Fibroblast of skin of scalp (primary cell): ENCODE measurements at places on chromosomes 13 and 19.

DNA sequence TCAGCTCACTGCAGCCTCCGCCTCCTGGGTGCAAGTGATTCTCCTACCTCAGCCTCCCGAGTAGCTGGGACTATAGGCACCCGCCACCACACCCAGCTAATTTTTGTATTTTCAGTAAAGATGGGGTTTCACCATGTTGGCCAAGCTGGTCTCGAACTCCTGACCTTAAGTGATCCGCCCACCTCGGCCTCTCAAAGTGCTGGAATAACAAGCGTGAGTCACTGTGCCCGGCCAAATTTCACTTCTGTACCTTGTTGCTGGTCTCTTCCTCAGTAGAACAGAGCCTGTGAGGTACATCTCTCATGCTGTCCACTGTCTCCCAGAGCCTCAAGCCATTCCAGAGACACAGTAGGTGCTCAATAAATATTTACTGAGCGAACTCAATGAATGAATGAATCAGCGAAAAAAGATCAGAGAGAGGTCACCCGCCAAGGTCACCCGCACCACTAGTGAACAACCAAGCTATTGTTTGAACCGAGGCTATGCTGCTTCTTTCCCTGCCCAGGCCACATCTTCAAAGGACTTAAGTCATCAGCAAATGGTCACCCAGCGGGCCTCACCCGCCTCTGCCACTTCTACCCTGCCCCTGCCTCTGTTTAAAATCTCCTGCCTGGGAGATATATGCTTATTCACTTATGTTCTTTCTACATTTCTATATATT, 9.3 kb downstream of the TMEM143 start:
- no peak for DNase-seq

GRCh38 chr19:14333101-14333871, 48.0 kb upstream of the ADGRE5 start:
- peak; percentile 43 for DNase-seq

- DNase-seq: no peak
Observed at GRCh38 chr19:15456871-15457700, 7.3 kb downstream of the RASAL3 start.

DNA sequence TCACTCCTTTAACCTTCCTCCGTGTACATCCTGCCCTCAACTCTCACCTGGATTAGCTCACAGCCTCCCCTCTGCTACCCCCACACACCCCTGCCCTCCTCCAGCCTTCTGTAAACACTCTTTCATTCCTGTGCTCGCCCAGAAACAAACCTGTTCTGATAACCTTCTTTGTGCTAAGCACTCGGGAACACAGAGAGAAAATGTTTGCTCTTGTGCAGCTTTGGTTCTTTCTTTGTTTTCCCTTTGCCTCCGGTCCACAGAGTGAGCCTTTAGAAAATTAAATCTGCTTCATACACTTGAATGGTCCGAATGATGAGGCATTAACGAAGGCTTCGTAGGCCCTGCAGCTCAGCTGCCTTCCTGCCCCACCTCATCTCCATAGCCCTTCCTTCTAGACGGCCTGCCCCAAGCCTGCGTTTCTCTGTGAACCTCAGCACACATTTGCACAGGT, 6.6 kb upstream of the ZDHHC20 start:
- DNase-seq: no peak

GRCh38 chr19:8631425-8631819, 989 bp downstream of the NFILZ start:
- DNase-seq: peak; percentile 97

- no peak for DNase-seq
Observed at GRCh38 chr13:110102053-110102452, 204.9 kb downstream of the COL4A1 start.

DNA sequence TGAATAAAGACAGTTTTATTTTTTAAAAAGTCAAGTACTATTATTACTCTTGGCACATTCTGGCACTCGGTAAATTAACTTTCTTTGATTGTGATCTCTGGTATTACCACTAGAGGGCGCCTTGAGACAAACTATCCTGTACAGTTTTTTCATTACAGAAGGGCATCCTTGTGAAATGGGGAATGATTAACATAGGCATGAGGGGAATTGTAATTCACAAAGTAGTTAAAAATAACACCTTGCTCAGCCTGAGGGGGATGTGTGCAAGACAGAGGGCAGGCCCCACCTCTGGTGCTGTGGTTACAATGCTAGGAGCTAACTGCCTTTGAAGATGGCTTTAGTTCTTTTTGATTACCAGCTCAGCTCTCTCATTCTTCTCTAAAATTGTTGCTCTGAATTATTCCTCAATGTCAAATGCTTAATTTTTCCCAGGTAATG, 24.2 kb upstream of the C1QTNF9B start:
- peak; percentile 70 for DNase-seq

DNA sequence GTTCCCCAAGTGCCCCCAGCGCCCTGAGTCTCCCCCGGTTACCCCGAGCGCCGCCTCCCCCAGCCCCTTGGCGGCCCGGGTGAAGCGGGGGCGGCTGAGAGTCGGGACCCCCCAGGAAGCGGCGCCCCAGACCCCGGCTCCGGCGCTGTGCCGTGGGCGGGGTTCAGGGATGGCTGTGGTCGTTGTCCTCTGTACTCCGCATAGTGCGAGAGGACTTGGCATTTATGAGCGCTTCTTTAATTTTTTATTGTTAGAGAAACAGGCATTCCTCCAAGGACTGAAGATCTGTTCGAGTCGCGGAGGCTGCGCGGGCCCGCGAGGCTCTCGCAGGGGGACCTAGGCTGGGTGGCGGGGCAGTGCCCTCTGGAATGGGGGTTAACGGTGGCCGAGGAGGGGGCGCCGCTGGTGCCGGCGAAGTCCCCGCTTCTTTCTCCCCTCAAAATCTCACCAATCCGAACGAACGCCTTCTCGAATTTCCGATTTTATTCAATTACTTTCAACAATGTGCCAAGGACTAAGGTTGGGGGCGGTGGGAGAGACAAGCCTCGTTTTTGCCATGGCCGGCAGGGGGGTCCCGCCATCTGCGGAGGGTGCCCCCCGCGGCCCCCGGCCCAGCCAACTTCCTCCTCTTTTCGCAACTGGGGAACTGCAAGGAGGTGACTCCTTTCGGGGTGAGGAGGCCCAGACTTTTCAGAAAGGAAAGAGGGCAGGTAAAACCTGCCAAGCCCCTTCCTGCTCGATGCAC, 596 bp upstream of the GJB2 start:
- no peak for DNase-seq

- DNase-seq: peak; percentile 60
Observed at GRCh38 chr13:42041684-42042035, 6.8 kb upstream of the DGKH start.

DNA sequence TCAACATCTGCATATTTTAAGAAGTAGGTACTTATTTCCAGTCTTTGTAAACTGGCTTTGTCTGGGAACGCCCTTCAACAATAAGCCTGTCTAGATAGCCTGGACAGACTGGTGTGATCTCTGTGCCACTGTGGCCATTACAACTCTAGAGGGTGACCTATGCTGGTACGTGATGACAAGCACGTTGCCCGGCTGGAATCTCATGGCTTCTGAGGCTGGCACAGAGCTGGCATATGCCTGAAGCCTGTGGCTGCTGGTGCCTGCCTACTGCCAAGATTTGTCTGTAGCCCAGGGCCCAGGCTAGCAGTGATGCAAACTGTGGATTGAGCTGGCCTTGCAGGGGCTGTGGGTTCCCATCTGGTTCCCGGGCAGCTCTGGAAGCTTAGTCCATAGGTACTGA, 34.0 kb downstream of the IGFL3 start:
- DNase-seq: no peak

GRCh38 chr13:53411463-53411862, 382.9 kb downstream of the OLFM4 start:
- DNase-seq: no peak

DNA sequence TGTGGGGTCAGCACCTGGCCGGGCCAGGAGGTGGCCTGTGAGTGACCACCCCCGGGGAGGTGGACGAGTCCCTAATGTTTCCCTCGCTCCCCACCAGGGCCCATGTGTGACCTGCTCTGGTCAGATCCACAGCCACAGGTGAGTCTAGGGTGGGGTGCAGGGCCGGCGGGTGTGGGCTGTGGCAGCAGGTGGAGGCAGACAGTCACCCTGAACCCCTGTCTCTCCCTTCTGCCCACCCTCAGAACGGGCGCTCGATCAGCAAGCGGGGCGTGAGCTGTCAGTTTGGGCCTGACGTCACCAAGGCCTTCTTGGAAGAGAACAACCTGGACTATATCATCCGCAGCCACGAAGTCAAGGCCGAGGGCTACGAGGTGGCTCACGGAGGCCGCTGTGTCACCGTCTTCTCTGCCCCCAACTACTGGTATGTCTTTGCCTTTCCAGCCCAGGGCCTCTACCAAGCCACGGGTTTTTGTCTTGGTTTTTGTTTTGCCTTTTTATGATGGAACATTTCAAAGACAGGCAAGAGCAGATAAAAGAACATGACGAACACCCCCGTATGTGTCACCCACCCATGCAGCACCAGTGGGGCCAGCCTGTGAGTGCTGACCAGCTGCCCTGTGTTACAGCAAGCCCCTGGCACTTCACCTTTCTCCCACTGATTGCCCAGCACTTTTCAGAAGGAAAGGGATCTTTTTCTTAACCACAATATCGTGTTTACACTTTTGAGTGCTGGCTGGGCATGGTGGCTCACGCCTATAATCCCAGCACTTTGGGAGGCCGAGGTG, 24.9 kb downstream of the CCDC8 start:
- no peak for DNase-seq

DNA sequence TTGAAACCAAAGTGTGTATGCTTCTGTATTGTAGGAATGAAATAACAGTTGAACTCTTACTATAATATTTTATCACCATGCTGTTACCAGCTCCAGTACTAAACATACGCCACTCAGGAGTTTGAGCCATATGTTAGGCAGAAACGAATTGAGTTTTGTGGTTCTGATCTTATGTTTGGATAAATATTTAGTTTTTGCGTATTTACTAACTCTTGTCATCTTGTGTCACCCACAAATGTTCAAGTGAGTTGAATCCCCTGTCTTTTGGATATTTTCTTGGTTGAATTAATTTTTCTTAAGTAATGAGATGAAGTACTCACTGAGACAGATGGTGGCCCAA, 1.5 kb downstream of the FNDC3A start:
- no peak for DNase-seq

DNA sequence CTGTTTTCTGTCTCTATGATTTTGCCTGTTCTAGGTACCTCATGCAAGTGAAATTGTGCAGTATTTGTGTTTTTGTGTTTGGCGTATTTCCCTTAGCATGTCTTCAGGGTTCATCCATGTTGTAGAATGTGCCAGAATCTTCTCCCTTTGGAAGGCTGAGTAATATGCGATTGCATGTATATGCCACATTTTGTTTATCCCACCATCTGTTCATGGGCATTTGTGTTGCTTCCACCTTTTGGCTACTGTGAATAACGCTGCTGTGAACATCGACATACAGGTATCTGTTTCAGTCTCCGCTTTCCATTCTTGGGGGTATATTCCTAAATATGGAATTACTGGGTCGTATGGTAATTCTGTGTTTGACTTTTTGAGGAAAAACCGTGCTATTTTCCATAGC, 190.0 kb downstream of the ATP8A2 start:
- no peak for DNase-seq

DNA sequence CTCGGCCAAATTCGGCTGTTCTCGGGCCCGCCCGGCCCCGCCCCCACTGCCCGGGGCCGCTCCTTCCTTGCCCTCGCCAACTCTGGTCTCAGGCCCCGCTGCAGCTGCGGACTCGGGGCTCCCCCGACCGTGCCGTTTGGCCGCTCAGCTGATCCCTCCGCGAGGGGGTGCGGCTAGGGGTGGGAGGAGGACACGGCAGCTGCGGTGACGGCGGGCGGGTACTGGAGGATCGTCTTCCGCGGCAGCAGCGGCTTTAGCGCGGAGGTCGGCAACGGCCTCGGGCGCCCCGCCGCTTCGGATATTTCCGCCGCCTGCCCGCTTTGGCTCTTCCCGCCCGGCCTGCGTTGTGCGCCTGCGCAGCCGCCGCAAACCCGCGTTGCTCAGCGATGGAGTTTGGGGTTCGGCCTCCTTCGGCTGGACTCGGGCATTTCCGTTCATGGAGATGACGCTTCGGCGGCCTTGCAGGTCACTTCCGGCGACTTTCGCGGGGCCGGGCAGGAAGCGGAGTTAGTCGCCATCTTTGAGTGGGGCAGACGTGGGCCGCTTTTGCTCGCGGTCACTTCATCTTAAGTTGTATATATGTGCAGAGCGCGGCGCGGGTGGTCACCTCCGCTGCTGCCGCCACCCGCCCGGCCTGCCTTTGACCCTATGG, 338 bp upstream of the UBE2M start:
- peak; percentile 99 for DNase-seq

DNA sequence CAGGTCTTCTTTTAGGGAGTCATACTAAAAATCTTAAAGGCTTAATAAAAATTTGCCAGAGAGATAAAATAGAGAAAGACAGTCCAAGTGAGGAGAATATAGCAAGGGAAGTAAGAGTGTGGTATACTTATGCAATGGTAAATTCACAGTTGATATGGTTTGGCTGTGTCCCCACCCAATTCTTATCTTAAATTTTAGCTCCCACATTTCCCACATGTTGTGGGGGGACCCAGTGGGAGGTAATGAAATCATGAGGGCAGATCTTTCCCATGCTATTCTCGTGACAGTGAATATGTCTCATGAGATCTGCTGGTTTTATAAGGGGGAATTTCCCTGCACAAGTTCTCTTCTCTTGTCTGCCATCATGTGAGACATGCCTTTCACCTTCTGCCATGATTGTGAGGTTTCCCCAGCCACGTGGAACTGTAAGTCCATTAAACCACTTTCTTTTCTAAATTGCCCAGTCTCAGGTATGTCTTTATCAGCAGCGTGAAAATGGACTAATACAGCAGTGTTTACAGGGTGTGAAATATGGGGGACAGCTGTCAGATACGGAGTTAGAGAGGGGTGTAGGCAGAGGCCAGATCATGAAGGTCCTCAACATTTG, 115.4 kb downstream of the UGGT2 start:
- DNase-seq: no peak

DNA sequence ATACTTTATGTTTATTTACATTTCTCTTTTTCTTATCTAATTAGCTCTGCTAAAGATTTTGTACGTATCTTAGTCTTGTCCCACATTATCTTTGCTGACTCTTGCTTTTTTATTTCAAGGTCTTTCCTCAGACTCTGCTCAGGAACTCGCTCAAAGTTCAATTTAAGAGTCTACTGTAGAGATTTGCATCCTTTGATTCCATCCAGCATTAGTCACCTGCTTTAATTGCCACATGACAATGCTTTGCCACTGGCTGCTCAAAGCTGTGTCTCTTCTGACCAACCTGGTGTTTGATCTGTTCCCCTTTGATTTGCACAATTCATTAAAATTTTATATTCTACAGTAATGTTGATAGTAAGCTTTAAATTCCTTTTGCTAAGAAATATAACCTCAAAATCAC, 157.9 kb upstream of the FREM2 start:
- DNase-seq: no peak

GRCh38 chr13:66657165-66657881, 572.8 kb downstream of the PCDH9 start:
- peak; percentile 61 for DNase-seq

DNA sequence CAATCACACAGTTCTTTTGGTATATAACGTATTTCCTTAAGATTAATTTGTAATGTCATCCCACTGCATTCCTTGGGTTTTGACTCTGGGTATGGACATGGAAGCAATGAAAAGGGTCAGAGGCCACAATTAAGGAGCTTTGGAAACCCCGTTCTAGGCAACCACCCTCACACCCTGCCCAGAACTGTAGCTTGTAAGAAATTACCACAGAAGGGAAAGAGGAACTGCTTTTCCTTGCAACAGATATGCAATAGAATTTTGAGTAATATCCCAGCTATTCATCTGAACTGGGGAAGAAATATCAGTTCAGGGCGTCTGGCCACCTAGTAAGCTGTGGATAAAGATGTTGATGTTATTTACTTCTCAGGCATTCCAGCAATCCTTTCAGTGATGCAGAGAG, 985 bp upstream of the CLC start:
- no peak for DNase-seq
